Stimulated activated CD4-positive, alpha-beta T cell treated with anti-CD3 and anti-CD28 coated beads, Interleukin-15, amount 100 ng/mL, for 1 hour (primary cell): ENCODE measurements at places on chromosomes 1 and 21.

DNA sequence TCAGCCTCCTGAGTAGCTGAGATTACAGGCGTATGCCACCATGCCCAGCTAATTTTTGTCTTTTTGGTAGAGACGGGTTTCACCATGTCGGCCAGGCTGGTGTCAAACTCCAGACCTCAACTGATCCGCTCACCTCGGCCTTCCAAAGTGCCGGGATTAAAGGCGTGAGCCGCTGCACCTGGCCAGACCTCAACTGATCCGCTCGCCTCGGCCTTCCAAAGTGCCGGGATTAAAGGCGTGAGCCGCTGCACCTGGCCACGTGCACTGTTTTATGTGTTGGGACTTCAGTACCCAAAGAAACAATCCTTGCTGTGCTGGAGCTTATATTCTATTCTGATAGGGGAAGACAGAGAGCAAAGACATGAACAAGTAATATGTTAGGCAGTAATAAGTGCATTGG, 10.1 kb downstream of the TRAF5 start:
- DNase-seq: no peak

DNA sequence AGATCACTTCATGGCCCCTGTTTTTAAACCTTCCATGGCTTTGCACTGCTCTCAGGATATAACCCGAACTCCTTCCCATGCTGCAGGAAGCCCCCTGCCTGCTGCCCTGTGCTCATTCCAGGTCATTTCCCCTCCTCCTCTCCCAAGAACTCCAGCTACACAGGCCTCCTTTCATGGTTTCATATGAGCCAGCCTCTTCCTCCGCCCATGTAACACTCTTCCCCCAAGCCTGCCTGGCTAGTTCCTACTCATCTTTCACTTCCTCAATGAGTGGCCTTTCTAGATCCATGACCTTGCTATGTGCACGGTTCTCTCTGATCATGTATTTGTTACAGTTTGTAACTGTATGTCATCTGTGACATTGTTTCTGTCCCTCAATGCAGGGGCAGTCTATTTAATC, 3.1 kb upstream of the NCF2 start:
- no peak for DNase-seq

DNA sequence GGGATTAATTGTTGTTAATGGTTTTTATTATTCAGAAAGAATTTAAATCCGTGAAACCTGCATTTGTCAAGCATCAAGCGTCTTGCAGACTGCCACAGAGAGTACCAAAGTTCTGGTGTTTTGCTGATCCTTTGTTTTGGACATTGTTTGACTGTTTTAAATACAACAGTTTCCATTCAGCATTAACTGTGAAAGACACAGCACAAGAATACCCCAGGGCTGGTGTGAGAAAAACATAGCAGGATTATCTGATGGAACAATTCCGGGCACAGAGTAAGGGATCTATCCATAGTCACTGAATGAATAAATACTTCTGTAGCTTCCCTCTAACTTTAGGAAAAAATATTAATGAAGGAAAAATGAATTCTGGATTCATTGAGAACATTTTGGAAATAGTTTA, 202.3 kb downstream of the LTN1 start:
- no peak for DNase-seq

GRCh38 chr21:28112511-28112910, 880.2 kb downstream of the LTN1 start:
- no peak for DNase-seq

DNA sequence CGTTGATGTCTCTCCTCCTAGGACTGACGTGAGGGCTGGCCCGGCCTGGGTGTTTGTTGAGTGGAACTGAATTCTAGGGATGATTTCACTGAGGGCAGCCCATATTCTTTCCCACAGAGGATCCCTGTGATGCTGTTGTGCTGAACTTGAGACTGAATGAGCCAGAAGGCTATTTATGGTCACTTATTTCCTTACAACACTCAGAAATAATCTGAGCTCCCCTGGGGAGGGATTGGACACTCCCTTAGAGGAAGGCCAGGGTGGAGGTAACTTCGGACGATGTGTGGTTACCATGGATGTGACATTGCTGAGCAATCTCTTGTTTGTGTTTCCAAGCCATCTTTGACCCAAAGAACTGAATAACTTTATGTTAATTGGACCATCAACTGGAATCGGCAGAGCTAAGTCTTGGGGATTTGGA, 5.1 kb upstream of the TMCO4 start:
- no peak for DNase-seq

DNA sequence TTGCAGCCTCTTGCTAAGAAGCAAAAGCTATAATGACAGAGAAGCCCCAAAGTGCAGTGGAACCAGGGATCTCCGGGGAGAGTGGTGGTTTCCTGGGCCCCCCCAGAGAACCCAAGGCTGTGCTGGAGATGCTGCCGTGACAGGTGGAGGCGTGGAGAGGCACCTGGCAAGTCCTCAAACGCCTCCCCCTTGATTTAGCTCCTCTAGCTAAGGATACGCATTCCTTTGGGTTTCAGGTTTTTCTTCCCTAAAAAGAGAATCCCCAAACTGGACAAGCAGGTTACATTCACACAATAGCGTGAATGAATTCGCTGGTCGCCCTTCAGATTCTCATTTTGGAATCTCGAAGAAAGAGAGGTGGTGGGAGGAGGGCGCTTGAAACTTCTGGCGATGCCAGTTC, 853 bp upstream of the ATP1A1 start:
- no peak for DNase-seq

GRCh38 chr1:181064011-181064623, 24.4 kb upstream of the IER5 start:
- DNase-seq: no peak

GRCh38 chr1:54310439-54311328, 95.5 kb downstream of the SSBP3 start:
- DNase-seq: no peak

DNA sequence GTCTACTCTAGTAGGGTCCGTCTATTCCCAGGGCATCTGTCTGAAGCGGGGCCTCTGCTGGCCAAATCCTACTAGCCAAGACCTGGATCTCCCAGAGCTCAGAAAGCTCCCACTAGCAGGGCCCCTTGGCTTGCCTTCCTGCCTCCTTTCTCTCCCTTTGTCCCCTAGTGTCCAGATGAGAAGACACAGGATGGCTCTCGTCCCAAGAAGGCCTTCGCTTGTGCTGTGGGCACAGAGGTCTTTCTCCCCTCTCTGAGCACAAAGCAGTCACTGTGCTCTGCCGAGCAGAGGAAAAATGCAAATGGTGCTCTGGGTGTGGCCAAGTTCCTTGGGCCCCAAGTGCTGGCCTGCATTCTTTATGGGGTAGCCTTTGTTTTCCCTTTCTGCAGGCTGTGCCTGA, 13.0 kb upstream of the GPR137B start:
- DNase-seq: no peak

DNA sequence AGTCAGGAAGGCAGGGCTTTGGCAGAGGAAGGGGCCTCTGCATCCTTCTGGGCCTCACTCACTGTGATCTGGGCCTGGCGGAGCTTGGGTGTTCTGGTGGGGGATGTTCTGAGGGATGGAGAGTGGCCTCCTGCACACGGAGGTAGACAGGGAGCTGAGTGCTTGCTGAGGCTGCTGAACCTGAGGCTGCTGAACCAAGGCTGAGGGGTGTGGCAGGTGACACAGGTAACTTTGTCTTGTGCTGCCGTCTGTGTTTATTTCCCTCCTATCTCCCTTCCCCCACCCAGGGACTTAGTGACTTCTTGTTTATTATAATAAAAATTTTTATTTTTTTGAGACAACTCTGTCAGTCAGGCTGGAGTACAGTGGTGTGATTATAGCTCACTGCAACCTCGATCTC, 37.7 kb upstream of the IFNLR1 start:
- no peak for DNase-seq

DNA sequence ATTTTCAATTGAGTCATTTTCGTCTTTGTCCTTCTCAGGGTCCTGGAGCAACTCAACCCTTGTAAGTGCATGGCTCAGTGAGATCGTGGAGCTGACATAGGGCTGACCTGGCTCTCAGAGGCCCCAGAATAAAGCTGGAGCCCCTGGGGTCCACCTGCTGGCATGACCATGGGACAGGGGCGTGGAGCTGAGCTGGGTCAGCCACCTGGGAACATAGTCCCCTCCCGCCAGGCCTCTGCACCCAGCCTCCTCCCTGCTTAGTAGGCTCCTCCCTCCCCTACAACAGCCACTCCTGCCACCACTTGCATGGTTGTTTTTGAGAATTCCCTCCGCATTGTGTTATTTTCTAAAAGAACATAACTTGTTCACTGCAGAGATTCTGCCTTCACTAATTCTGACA, 3.1 kb upstream of the RIPK4 start:
- DNase-seq: no peak

- DNase-seq: no peak
Observed at GRCh38 chr1:222921945-222922344, 107.1 kb downstream of the DISP1 start.

DNA sequence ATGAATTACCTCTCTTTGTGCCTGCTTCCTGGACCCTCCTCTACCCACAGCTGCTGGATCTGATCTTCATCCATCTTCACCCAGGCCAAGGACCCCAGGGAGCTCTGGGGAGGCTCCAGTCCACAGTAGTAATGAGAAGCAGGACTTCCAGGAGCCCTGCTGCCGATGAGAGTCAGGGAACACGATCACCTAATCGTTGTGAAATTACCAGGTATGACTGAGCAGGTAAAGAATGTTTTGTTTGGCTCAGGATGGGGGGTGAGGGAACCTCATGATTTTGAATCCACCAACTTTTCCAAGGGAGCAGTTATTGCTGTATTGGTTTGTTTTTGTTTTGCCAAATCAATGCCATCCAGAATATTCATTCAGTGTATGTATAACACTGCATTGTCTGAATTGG, 454.0 kb downstream of the PLPP3 start:
- DNase-seq: no peak

DNA sequence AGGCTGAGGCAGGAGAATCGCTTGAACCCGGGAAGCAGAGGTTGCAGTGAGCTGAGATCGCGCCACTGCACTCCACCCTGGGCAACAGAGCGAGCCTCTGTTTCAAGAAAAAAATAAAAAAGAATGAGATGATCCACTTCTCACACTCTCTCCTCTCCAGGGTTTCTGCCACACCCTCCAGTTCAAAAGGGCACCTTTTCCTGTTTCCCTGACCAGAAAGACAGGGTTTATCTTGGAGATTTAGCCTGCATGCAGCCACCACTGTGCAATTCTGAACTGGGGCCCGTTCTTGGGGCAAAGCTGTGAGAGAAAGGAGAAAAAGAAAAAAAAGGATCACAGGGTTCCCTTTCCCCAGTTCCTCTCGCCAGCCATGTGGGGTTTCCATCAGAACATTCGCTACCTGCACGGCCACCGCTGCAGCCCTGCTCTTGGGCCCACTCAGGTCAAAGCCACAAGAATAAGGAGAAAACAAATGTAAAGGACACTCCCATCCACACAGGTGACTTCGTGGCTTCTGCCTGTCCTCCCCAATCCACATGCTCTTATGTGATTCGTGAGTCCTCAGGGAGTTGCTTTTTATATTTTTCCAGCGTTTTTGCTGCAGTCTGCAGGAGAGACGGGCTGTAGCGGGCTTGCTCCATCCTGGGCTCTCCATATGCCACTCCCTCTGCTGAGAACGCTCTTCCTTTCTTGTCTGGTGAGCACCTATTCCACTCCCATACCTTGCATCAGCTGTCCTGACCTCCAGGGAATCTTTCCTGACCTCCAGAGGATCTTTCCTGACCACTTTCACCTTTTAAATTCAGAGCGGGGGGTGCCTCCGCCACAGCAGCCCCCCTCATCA, 26.4 kb downstream of the GNG4 start:
- DNase-seq: no peak

DNA sequence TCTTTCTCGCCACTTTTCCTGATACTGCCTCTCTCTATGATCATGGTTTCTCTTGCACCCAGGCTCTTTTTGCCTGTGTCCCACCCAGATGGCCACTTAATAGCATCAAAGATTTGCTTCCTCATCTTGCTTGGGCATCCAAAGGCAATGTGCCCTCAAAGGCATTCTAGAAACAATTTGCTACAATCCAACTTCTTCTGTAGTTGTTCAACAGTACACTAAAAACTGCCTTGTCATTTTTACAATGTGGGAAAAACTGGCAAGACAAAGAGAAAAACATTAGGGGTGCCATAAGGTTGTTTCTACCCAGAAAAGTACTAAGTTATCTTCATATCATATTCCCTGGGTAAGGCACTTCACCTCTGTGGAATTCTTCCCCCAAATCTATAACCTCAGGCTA, 16.5 kb upstream of the KLF18 start:
- DNase-seq: no peak

DNA sequence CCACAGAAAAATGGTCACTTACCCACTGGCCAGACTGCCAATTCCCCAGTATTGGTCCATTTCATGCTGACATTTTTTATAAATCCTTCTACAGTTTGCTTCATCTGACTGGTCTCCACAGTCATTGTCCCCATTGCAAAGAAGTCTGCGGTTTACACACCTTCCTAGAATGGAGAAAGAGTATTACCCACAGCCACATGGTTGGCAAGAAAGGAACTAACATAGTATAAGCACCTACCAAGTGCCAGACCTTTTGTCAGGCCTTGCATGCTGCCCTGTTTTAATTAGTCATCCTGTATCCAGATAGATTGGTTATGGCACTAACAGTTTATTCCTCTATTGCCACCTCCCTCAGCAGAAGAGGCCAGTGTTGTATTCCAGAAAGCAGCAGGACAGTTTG, 11.2 kb downstream of the C8B start:
- DNase-seq: no peak

GRCh38 chr1:243917177-243917862, 67.3 kb upstream of the AKT3 start:
- peak; percentile 2 for DNase-seq

- DNase-seq: no peak
Observed at GRCh38 chr1:65894738-65895605, 102.3 kb downstream of the PDE4B start.

DNA sequence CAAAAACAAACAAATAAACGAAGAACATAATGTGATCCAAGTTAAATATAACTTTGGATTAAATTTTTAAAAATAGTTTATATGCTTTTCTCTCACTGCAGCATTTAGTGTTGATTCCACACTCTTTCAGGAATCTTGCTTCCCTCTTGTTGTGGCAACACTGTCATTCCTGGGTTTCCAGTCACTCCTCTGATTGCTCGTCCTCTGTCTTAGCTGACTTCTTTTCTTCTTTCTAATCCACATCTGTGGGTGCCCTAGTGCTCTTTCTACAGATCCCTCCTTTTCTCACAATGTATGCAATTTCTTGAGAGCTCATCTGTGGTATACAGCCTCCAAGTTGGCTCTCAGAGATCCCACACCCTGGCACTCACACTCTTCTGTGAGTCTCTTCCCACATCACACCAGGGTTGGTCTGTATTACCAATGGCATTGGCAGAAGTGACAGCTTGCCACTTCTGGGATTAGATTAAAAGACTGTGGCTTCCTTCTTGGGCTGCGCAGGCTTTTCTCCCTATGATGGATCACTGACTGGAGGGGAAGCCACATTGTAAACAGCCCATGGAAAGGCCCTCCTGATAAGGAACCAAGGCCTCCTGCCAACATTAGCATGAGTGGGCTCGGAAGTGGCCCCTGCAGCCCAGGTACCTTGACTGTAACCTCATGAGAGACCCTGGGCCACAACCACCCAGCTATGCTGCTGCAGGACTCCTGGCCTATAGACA, 11.5 kb upstream of the MYOC start:
- DNase-seq: no peak
